ENCODE measurements at places on chromosomes 5 and 9.

DNA sequence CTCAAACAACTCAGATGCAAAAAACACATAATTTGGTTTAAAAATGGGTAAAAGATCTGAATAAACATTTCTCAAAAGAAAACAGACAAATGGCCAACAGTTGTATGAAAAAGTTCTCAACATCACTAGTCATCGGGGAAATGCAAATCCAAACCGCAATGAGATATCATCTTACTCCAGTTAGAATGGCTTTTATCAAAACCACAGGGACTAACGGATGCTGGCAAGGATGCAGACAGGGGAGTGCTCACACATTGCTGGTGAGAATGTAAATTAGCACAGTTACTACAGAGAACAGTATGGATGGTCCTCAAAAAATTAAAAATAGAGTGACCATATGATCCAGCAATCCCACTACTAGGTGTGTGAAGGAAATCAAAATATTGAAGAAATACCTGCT is 589.1 kb upstream of the ADAMTS16 start:
- DNase-seq = no peak

DNA sequence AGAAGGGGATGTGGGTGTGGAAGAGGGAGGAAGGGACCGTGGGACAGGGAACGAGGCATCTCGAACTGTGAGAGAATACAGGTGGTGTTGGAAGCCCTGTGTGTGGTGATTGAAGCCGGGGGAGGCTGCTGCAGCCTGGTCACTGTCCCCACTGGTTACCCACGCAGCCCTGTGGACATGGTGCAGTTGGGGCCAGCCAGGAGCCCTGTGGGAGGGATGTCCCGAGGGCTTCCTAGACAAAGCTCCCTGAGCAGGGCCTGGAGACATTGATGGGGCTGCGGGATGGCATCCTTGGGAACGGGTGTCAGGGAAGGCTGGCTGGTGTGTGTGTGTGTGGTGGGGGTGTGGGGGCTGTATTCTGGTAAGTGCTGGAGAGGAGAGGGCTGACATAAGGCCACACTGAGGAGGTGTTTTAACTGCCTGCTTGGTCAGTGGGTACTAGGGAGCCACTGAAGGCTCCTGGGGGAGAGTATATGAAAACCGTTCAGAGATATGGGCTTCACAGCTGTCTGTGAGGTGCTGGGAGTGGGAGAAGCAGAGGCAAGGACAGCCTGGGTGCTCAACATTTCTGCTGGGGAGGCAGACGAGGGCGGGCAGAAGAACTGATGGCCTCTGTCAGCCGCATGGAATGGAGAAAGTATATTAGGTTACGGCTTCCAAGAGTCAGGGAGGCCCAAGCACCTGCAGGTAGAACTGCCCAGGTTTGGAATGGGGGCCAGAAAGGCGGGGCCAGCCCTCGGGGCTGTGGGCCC is 20.0 kb downstream of the WNK2 start:
- DNase-seq = no peak

- DNase-seq = no peak
Observed at GRCh38 chr5:174491761-174492350, 232.5 kb upstream of the MSX2 start.

DNA sequence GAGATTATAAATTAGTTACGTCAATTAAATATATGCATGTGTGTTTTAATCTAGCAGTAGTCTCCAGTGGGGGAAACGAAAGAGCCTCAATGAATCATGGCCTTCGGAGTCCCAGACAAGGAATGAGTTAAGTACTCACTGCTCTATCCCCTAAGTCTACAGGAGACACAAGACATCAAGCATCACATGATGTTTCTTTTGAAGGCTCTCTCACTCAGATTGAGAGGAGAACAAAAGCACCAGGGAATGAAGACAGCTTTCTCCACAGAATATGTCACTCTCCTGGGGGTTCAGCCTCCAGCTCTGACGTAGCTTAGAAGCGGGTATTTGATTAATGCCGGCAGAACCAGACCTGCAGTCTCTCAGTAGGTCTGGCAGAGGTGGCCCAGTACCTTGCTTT is 381.4 kb downstream of the ACTL7B start:
- DNase-seq = no peak

DNA sequence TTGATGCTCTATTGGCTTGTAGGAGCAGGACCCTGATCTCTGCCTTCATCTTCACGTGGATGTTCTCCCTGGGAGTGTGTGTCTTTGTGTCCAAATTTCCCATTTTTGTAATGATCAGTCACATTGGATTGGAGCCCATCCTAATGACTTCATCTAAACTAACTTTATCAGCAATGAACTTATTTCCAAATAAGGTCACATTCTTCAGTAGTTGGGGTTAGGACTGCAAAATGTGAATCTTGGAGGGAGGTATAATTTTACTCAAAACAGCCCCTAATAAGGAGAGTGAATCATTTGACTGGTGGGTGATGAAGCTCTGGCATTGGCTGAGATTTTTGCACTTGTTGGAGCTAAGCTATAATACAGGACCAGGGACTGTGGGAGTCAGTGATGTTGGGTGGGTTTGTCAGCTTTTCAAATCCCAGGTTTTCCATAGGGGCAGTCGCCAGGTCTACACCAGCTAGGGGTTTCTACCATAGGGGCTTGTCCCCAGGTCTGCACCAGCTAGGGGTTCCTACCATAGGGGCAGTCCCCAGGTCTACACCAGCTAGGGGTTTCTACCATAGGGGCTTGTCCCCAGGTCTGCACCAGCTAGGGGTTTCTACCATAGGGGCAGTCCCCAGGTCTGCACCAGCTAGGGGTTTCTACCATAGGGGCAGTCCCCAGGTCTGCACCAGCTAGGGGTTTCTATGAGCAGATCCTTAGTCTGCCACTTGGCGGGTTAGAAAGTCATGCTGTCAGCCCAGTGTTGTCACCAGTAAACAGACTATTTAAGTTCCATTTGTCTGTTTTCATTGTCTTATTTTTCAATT is 382.6 kb upstream of the DAP start:
- DNase-seq = no peak

DNA sequence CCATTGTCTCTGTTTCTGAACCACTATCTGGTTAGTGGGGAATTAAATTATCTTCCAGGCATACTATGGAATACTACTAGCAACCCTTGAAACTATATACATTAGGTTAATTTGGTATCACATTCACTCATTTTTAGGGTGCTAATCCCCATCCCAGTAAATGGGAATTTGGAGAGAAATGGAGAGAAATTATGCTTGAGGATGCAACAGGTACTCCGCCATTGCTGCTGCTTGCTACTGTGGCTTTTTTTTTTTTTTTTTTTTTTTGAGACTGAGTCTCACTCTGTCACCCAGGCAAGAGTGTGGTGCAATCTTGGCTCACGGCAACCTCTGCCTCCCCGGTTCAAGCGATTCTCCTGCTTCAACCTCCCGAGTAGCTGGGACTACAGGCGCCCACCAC is 66.1 kb downstream of the AK8 start:
- no peak for DNase-seq
